ENCODE measurements at places on chromosomes 2 and 18.

GRCh38 chr2:67876176-67876575 lies 186.6 kb downstream of the C1D start:
- DNase-seq: no peak

- no peak for DNase-seq
These were observed 40.6 kb upstream of the FZD5 start for GRCh38 chr2:207810200-207810788.

DNA sequence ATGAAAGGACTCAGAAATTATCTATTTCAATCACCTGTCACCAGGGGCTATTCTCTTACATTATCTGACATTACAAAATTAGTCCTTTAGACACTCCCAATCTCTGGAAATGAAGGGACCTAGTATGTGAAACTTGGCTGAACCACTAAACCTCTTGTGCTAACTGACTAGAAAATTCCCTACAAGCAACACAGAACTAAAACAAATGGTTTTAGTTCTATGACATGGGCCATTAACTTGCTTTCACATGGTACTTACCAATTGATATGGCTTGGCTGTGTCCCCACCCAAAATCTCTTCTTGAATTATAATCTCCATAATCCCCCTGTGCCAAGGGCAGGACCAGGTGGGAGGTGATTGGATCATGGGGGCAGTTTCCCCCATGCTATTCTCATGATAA lies 16.6 kb downstream of the SERPINE2 start:
- DNase-seq: no peak

DNA sequence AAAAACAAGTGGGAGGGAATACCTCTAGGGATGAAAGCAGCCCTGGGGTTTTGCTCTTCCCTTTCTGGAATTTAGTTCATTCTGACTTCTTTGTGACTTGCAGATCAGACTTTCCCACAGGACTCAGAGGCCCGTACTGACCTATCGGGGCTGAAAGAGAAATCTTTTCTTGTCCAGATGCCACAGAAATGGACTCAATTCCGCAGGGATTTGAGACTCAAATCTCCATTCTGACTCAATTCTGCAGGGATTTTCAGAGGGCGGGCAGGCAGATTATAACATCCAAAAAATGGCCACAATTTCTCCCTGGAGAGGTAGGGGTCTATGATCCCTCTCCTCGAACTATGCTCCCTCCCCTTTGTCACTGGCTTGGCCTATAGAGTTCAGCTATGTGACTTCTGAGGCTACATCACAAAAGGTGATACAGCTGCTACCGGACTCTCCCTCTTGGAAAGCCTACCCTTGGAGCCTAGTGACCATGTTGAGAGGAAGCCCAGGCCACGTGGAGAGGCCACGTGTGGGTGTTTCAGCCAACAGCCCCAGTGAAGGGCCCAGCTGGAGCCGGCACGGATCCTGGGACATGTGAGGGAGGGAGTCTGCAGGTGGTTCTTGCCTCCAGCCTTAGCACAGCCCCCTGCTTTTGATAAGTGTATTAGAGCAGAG lies 4.8 kb upstream of the EFHD1 start:
- DNase-seq: no peak

DNA sequence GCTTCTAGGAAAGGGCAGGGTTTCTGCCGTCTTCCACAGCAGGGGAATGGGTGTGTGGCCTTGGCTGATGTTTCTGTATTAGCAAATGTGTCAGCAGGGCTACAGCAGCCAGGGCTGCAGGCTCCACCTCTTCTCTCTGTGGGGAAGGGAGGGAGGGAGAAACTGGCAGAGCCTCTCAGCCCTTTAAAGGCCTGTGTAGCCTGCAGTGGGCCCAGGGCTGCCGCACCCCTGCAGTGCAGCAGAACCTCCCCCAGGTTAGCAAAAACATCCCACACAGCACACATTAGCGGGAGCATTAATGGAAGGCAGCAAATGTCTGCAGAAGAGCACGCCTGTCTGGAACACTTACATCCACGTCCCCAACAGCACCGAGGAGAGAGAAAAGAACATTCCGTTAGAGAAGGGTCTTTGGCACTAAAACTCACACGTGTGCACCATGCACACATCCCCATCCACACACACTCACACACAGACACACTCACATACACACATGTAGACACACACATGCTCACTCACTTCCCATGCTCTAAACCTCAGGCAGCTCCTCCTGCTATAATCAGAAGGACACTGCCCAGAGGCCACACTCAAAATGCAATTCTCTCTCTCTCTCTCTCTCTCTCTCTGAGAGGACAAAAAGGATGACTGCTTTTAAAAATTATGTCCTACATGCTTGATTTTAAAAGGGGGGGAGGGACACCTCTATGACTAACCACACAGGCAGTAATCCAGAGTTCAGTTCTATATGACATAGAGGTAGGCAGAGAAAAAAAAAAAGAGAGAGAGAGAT lies 24.1 kb downstream of the MRPL35 start:
- DNase-seq: no peak

- no peak for DNase-seq
These were observed 299.1 kb downstream of the NRXN1 start for GRCh38 chr2:50732796-50733195.

DNA sequence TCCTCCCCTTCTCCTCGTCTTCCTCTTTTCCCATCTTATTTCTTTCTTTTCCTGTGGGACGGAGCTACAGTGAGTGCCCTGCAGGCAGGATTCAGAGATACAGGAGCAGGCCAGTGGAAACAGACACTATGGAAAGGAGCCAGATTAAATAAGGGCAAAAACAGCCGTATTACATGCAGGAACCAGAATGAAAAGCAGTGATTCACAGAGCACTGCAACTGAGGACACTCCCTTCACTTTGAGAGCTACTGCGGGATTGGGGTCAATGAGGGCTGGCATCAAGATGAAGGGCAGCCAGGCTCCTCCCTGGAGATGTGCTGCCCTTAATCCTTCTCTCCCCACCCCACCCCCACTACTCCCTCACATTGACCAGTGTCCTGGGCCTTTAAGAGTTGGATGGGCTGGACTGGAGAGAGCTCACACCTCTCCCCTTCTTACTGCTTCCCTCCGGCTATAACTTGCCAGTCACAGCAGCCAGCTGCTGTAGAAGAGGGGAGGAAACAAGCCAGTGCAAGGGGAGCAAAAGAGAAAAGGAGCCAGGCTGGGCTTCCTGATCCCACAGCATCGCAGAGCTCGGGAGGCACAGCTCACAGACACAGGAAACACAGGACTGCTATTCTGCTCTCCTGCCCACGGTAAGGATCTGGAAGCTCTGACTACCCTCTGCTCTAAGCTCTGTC lies at the start of gene PLCD4:
Gene PLCD4 (plus strand): TSS at position 464 of the 680 bp plus-strand sequence. CDS start 7,841 bp downstream, outside the sequence.
- no peak for DNase-seq

DNA sequence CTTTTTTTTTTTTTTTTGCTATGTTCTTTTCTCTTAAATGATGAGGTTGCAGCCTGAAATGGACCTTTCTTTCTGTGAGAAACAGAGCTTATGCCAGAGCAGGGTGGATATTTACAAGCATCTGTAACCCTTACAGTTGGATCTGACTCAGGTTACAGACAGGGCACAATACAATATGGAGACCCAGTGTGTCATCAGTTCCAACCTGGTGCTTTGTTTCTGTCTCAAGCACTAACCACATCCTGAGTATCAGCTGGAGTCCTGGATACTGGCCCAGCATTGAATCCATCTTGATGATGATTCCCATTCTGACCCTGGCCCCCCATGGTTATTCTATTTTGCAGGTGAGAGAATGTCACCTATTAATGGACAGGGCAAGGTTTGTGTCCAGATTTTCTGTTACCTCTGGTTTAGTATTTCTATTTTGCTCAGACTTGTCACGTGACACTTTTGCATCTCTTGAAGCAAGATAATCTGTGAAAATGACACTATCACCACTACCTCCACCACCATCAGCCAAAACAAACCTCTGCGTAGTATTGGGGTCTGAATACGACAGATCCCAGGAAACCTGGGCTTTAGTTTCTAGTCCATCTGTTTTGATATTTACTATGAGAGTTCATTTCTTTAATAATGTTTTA lies 174.0 kb downstream of the CCDC85A start:
- no peak for DNase-seq

DNA sequence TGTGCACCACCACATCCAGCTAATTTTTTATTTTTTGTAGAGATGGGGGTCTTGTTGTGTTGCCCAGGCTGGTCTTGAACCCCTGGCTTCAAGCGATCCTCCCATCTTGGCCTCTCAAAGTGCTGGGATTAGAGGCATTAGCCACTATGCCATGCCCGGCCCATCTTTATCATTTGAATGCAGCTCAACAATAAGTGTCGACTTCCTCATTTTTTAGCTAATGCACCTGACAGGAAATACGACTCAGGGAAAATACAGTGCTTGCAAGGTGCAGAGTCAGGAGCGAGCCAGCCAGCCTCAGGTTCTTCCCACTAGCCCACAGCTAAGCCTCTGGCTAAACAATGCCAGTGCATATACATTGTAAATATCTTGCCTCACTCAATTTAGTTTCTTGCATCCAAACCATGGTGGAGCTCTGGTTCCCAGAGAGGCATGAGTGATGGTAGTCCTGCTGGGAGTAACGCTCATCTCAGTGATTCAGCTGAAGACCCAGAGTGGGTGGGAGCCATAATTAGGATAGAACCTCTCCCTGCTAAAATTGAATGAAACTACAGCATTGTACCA lies 135.0 kb downstream of the TGIF1 start:
- DNase-seq: no peak

DNA sequence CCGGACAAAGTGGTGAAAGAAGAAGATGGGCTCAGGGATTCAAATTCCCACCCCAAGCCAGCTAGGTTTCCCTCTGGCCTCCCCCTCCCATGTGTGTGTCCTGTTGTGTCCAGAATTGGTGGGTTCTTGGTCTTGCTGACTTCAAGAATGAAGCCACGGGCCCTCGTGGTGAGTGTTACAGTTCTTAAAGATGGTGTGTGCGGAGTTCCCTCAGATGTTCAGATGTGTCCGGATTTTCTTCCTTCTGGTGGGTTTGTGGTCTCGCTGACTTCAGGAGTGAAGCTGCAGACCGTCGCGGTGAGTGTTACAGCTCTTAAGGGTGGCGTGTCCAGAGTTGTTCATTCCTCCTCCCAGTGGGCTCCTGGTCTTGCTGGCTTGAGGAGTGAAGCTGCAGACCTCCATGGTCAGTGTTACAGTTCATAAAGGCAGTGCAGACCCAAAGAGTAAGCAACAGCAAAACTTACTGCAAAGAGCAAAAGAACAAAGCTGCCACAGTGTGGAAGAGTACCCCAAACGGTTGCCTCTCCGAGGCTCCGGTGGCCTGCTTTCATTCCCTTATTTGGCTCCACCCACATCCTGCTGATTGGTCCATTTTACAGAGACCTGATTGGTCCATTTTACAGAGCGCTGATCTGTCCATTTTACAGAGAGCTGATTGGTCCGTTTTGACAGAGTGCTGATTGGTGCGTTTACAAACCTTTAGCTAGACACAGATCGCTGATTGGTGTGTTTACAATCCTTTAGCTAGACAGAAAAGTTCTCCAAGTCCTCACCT lies 37.7 kb upstream of the KLF11 start:
- DNase-seq: no peak

- no peak for DNase-seq
These were observed 118.9 kb downstream of the CCDC102B start for GRCh38 chr18:68916734-68917133.

DNA sequence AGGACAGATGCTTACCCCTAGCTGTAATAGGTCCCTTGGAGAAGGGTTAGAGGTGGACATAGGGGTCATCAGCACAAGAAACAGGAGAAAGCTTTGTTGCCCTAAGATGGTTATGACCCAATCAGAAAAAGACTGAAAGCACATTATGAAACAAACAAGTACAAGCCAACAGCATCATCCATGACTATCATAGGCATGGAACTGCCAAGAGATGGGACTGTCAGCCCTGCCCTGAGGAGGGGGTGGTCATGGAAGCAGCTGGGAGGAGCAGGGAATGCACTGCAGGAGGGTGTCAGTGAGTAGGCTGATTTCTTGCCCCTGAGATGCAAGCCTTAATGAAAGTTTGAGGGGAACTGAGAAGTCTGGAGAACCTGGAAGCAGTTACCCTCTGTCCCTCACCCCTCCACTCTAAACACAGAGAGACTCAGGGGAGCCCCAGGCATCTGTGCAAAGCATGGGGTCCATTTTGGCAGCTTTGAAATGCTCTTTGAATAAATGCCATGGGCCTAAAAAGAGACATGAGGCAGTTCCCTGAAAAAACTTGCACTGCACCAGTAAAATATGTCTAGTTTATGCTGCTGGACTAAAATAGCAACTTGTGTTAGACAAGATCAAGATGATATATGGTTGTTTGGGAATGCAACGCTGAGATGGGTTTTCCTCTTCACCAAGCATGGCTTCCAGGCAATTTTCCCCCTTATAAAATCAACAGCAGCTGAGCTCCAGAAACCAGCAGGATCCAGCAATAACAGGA lies 122.7 kb upstream of the ZFP36L2 start:
- DNase-seq: no peak

DNA sequence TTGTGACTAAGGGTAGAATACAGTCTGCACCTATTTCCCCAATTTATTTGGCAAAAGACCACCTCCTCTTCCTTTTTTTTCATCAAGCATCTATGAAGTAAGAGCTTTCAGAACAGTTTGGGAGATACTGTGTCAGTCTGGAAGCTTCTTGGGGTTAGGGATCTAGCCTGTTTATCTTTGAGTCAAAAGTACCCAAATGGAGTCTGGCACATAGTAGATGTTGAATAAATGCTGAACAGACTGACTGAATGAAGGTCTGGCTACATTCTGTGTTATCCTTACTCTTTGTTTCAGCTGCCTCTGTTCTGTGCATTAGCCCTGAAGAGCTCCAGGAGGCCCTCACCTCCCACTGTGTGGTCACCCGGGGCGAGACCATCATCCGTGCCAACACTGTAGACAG lies 223.2 kb downstream of the MYO3B start:
- no peak for DNase-seq

DNA sequence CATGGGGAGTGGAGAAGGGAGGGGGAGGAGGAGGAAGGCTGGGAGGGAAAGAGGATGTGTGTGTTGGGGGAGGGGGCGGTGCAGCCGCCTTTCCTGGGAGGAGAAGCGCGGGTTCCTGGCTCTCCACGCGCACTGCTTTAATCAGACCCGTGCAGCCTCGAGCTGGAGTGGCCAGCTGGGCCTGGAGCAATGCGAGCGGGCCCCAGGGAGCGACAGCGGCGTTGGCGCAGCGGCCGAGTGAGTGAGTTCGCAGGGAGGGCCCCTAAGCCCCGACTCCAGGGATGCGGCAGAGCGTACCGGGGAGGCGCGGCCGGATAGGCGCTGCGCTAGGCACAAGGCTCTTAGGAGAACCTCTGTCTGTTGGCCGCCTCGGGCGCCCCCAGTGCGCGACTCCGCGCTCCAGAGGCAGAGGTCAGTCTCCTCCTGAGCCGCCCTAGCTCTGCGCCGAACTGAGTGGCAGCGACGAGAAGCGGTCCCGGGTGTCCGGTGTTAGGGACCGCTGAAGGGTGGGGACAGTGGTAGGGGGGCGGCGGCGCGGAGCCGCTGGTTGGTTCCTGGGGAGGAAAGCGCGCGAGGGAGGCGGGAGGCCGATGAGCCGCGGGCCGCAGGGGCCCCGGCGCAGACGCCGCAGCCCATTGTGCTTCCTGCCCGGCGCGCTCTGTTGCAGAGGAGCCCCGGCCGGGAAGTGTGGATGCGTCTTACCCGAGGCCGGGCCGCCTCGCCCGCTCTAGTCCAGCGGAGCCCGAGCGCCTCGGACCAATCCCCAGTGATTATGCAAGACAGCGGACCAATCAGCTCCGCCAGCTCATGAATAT lies 455 bp upstream of the DLX1 start:
- no peak for DNase-seq

GRCh38 chr2:55452879-55453278 lies 33.2 kb upstream of the CCDC88A start:
- no peak for DNase-seq
